ENCODE measurements at places on chromosomes 11 and 22. TPM values are rescaled to one million over a fixed set of nuclear protein-coding genes. Genes with fewer than 3 reads are reported as not detected.

DNA sequence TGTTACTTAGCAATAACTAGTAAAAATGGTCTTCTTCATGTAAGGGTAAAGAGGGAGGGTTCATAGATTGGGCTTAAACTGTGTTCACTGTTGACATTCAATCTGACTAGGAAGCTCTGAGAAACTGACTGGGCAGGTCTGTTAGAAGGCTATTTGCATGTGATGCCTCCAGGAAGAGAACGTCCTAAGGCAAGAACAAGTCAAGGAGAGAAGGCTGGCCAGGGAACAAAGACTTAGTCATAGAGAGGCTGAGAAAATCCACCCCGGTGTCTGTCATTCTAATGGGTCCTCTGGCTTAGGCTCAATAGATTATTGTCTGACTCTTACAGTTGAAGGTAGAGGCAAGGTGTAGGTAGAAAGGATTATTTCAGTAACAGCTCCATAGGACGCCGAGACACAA is 50.3 kb upstream of the CD44 start:
- DNase-seq = no peak

Gene OR5P2
- total RNA-seq = not detected

DNA sequence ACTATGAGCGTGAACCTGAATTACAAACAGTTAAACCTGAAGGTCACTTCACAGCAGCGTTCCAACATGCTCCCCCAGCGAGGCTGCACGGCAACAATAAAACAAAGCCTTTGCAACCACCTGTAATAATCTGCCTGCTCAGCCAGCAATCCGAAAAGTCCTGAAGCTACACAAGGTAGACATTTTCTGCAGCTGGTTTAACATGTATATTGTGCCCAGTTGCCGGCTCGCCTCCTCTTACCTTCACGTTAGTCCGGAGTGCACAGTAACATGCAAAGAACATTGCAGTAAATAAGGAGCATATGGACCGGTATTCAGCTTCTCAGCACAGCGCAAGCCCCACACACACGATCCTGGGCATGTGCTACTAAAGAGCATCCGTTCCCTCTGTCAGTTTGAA is 704.3 kb downstream of the DLG2 start:
- DNase-seq = no peak

GRCh38 chr11:93652161-93652597 is 9.3 kb upstream of the CEP295 start:
- no peak for DNase-seq

Gene ZNF74
- total RNA-seq = 4.9 TPM

DNA sequence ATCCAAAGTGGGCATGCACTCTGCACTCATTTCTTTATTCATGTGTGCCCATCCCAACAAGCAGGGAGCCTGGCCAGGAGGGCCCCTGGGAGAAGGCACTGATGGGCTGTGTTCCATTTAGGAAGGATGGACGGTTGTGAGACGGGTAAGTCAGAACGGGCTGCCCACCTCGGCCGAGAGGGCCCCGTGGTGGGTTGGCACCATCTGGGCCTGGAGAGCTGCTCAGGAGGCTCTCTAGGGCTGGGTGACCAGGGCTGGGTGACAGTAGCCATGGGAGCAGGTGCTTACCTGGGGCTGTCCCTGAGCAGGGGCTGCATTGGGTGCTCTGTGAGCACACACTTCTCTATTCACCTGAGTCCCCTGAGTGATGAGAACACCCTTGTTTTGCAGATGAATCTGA is 129.3 kb upstream of the B3GAT1 start:
- peak; percentile 38 for DNase-seq

DNA sequence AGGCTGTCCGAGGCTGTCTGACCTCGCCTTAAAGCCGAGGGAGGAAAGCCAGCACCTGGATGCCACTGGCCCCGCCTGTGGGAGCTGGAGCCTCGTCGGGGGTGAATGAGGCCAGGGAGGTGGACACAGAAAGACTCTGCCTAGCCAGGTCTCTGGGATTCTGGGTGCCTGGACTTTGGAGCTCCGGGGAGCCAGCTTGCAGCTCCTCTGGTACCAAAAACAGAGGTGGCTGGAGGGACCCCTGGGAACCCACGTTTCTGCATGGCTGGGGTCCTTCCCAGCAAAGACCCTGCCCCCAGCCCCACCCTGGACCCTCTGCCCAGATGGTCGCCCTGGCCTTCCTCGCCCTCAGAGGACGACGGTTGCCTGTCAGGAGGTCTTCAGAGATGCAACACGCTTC is 239.7 kb downstream of the BRD1 start:
- peak; percentile 59 for DNase-seq
